OCI-LY7 (cell line): ENCODE measurements at places on chromosomes 4 and X.

DNA sequence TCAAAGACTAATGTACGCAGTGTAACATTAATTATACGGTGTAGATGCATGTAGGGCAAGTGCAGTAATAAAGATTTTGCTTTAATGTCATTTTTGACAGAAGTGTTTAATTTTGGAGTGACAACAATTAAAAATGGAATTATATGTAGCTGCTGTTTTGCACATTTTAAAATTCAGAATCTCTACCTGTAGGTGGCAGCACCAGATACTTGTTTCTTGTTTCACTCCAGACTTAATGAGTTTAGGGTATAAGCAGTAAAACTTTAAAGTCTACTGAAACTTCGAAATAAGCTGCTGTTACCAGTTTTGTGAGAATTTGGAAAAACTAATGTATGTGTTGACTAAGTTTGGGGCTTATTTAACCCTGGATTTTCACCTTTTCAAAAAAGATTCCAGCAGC lies 144.9 kb downstream of the POLA1 start:
- peak; percentile 35 for DNase-seq

GRCh38 chrX:79371101-79371500 lies 4.0 kb upstream of the ITM2A start:
- no peak for DNase-seq

GRCh38 chr4:146062340-146062739 lies 113.2 kb upstream of the LSM6 start:
- DNase-seq, result peak; percentile 40

DNA sequence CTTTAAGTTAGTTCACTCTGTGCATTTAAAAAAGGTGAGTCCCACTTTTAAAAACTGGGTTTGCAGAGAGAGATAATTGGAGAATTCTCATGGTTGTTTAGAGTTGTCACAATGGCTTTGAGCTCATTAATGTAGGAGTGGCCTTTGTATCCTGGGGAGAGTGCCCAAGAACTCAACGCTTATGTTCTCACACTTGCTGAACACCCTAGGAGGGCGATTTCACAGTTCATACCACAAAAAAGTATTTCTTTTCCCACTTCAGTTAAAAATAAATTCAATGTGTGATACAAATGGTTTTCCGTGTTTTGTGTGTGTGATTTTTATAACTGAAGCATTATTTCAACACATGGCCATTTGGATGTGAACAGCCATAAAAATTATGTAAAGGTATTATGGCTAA lies 8.4 kb downstream of the EMCN start:
- DNase-seq, result no peak

- DNase-seq, result no peak
Observed at GRCh38 chrX:18170910-18171309, 49.8 kb downstream of the BEND2 start.

GRCh38 chr4:107366900-107367299 lies 330.8 kb upstream of the DKK2 start:
- DNase-seq, result no peak

DNA sequence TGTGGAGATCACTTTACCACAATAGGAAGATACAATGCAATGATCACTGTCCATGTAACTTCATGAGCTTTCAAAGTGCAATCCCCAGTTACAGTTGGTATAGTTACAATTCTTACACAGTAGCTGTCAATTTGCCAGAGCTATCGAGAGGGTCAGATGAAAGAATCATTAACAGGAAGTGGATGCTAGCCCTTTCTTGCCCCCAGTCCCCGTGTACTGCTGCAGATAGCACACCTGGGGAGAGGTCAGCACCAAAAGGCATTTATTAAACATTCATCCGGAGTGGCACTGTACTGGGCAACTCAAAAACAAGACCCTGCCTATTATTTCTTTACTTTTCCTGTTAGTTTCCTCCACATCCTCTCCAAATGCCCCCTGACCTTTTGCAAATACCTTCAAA lies 47.7 kb downstream of the SOD3 start:
- DNase-seq, result no peak

DNA sequence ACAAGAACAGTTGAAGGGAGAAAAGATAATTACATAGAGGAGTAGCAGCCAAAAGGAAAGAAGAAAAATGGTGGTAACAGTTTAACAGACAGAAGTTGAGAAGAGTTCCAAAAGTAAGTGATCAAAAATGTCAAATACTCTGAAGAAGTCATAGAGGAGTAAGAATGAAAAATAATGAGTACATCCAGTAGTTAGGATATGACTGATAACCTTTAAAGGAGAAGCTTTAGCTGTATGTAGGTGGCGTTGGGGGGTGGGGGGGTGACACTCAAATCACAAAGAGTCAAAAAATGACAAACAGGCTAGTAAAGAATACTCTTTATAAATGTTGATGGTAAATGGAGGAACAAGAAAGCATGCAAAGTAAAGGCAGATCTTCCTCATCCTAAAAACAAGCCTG lies 40.6 kb downstream of the RAB33A start:
- no peak for DNase-seq

- DNase-seq, result no peak
Observed at GRCh38 chr4:148495463-148495862, 53.2 kb upstream of the NR3C2 start.

- DNase-seq, result peak; percentile 22
Observed at GRCh38 chr4:93897559-93897958, 69.0 kb downstream of the ATOH1 start.

- no peak for DNase-seq
Observed at GRCh38 chr4:157300701-157301100, 80.2 kb downstream of the GRIA2 start.

DNA sequence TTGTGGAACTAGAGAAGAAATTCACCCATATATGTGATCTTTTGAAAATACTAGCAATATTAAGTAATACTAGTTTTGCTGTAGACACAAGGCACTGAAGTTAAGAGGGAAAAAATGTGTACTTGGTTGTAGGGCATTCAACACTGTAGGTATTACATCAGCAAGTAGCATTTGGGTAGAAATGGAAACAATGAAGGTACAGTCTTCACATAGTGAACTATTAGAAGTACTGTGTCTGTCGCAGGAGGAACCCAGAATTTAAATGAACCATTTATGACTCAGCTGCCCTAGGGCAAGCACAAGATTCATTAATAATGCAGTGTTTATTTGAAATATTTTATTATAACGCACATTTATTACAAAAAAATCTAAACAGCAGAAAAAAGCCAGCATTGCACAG lies 572.7 kb upstream of the TENM3 start:
- DNase-seq, result no peak

GRCh38 chr4:24922416-24922815 lies 9.6 kb upstream of the CCDC149 start:
- DNase-seq, result no peak

DNA sequence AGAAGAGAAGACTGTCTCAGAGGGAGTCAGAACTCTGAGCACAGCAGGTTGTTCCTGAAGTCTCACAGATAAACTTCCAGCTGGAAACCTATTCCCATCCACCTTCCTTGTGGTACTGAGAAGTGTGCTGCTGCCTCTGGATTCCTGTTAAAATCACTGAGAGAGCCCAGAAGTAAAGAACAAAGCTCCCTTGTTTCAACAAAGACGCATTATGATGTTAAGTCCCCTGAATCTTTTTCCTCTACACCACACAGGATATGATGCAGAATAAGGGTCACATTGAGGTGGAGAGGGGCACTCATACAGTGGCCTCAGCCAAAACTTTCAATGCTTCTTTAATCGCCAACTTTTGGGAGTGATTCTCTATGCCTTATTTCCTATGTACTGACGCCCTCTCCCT lies 321.0 kb downstream of the OPHN1 start:
- no peak for DNase-seq

GRCh38 chr4:179110356-179110755 lies 1668.1 kb upstream of the AGA start:
- DNase-seq, result no peak

DNA sequence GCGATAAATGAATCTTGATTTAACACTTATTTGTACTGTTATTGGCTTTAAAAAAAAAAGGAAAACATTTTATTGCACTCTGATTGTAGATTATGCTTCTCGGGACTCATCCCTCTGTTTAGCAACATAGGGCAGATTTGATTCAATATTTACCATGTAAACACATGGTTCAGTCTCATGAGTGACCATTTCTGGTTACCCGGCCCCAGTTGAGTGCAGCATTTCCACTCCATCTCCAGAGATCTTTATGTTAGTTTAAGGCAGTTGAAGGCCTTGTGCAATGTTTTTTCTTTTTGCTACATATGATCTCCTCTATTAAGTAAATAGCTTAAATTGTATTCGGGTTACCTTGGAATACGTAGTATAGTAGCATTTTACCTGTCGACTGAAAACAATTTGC lies 143.3 kb upstream of the RPS6KA3 start:
- DNase-seq, result no peak

DNA sequence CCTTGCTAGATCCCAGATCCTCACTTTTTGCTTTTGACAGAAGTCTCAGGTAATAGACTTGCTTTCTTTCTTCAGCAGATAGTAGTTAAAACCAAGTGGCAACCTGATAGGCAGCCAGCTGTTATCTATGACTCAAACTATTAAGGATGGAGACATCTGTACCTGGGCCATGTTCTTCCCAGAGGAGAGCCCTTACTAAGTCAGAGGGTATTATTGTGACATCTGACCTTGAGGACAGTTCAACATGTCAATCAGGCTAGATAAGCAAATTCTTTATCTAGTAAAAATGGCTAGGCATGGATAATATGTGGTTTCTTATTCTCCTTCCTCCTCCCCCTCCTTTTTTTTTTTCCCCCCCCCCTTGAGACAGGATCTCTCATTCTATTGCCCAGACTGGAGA lies 39.2 kb downstream of the TRIM2 start:
- no peak for DNase-seq

DNA sequence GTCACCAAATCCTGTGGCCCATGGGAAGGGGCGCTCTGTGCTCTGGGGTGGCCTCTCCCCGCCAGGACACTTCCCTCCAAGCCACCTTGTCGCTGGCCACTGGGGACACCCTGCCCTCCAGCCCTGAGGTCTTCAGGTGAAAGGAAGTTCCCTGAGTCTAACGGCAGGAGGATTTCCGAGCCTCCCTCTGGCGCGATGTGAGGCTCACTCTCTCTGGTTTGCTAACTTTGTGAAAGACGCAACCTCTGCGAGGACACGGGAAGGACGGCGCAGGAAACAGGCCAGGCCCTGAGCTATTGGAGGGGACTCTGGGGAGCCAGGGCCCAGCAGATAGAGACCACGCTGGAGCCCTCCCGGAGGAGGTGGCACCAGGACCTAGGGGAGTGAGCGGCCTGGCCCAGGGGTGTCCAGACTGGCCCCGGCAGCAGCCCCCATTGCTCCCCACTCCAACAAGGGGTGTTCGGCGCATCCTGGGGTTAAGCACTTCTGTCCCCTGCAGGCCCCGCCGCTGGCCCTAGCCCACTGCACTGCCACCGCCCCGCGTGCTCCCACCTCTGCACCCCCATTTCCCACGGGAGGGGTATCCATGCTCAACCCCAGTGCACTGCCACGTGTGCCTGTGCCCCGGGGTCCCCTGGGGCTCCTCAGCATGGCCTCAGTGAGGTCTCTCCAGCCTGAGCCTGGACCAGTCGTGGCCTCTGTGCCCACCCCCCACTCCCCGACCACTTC lies 72.2 kb upstream of the MXD4 start:
- DNase-seq, result no peak

DNA sequence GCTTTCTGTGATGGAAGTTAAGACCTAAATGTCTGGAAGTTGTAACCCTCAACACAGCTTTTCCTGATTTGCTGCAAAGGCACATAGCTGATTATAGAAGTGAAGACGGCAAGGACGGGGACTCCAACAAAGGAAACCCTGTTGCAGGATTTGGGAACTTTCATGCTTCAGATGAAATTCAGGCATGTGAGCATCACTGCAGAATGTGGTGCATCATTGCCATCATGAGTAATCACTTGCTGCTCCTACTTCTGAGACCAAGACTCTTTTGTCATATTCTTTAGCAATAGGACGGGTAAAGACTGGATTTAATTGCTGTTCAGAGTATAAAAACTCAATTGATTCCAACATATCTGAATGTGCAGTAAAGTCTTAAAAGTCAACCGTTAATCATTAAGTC lies 35.8 kb downstream of the YIPF6 start:
- no peak for DNase-seq

GRCh38 chrX:15915959-15916703 lies 61.5 kb upstream of the AP1S2 start:
- no peak for DNase-seq

DNA sequence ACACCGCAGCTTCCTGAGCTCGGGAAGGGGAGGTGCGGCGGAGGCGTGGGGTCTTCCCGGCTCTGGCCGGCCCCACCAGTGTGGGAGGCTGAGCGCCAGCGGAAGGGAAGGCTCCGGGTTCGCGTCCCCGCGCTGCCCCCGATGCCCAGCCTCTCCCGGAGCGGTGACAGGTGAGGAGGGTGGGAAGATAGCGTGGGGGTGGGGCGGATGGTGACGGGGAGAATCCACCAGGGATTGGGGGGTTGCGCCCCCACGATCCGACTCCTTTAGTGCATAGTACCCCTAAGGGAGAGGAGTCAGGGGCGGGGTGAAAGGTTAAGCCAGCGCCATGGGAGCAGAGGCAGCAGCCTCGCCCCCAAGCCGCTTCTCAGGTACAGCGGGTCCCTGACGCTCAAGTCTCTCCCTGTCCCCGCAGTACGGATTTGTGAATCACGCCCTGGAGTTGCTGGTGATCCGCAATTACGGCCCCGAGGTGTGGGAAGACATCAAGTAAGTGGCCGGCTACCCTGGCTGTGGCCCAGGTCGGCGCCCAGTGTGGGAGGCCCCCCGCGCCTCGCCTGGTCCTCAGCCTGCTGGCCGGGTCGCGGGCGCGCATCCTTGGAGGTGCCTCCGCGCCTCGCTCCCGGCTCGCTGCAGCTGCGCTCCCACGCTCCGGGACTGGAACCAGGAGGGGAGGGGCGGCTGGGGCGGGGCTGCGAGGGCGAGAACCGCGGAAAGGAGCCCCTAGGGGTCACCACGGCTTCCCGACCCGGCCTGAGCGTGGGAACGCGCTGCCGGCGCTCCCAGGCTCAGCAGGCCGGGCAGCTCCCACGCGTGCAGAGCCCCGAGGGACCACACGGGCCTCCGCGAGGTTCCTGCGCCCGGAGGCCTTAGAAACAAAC lies 791 bp downstream of the GUCY1B1 start:
- DNase-seq, result no peak

GRCh38 chr4:53785996-53786395 lies 194.7 kb upstream of the LNX1 start:
- DNase-seq, result no peak

GRCh38 chrX:34978171-34978570 lies 35.6 kb downstream of the FAM47B start:
- DNase-seq, result no peak

GRCh38 chr4:175637762-175638161 lies 174.3 kb downstream of the GPM6A start:
- no peak for DNase-seq
